Stimulated activated CD8-positive, alpha-beta memory T cell treated with anti-CD3 and anti-CD28 coated beads, Interleukin-4, amount 100 ng/mL, for 1 hour (primary cell): ENCODE measurements at places on chromosomes 7 and 10.

GRCh38 chr10:69772933-69773704 lies 28.6 kb upstream of the COL13A1 start:
- no peak for DNase-seq

- DNase-seq = no peak
These were observed 740 bp downstream of the HTR7 start for GRCh38 chr10:90856964-90857634.

DNA sequence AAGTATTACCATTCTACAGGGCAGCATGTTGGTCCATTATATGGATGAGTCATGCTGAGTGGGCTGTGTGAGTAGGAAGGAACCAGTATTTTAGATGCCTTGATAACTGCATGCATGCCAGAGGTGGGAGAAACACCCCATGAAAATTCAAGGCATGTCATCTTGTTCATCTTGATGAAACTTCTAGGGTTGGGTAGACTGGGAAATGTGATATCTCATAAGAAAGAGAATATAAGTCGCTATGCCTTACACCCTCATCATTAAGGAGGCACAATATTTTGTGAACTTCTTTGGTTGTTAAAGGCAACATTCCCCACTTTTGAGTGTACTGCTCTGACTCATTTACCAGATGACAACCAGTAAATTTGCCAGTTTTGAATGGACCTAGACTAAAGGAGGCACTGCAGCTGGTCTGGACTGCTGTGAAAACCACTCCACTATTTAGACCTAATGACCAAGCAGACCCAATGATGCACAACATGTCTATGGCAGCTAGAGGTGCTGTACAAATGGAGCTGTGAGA lies 48.0 kb downstream of the ZNF365 start:
- DNase-seq = no peak

GRCh38 chr10:133202778-133203651 lies 27.0 kb upstream of the UTF1 start:
- DNase-seq = no peak

- no peak for DNase-seq
These were observed 95.4 kb downstream of the ELMO1 start for GRCh38 chr7:37352974-37353948.

GRCh38 chr7:114720725-114721124 lies 201.2 kb upstream of the MDFIC start:
- no peak for DNase-seq

GRCh38 chr10:132132421-132132841 lies 54.3 kb upstream of the DPYSL4 start:
- no peak for DNase-seq

DNA sequence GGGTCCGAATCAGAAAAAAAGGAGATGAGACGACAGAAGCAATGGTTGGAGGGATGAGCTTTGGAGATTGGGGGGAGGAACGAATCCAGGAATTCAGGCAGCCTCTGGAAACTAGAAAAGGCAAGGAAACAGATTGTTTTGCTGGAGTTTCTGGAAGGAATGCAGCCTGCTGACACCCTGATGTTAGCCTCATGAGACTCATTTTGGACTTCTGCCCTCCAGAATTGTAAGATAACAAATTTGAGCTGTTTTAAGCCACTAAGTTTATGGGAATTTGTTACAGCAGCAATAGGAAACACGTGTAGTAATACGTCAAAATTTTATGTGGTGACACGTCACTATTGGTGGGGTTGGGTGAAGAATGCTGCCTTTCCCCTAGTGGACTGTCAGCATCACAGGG lies 25.6 kb upstream of the NPS start:
- no peak for DNase-seq

- no peak for DNase-seq
These were observed 223.1 kb upstream of the INHBA start for GRCh38 chr7:41925946-41926345.

- DNase-seq = no peak
These were observed 261.0 kb upstream of the MKLN1 start for GRCh38 chr7:131066635-131067034.

DNA sequence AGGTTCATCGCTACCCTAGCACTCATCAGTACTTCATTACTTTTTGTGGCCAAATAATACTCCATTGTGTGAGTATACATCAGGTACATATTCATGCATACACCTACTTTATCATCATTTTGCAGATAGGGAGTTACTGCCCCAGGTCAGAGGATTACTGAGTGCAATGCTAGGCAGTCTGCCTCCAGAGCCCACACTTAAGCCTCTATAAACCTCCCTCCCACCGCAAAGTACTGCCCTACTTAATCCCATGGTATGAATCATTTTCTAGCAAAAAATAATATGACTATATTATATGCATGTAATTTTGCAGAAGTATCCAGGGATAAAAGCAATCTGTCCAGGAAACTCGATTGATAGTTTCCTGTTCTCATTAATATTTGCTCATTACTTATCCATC lies 194.3 kb downstream of the GRID1 start:
- no peak for DNase-seq
